Breast epithelium (tissue), 4 donors: ENCODE measurements at places on chromosomes 4 and X. TPM values are rescaled to one million over a fixed set of nuclear protein-coding genes. Genes with fewer than 3 reads are reported as not detected.
A peak's percentile ranks its signal among the peaks of the same experiment; 100 is the strongest.

The POLN gene
- 4.7 TPM for total RNA-seq

- no peaks in the 10 kb centered on the region for H3K27me3 ChIP-seq
- peak overlapping the region; percentile 94 for H3K27ac ChIP-seq
- H3K4me1 ChIP-seq, result no peaks in the 10 kb centered on the region
Observed at GRCh38 chr4:81470456-81471297, 1.0 kb downstream of the RASGEF1B start.

The FDCSP gene
- total RNA-seq, result 13.4 TPM

GRCh38 chr4:2059046-2059725 lies at the start of gene NAT8L:
Gene NAT8L, plus strand, starts transcription at chr4:2059327. Its CDS starts 185 bp downstream, at chr4:2059512.
- H3K36me3 ChIP-seq, result no peaks in the 10 kb centered on the region
- no peak for DNase-seq
- H3K4me1 ChIP-seq, result peaks cover 2% of the 10 kb centered on the region
- peak within 1 kb of the TSS; percentile 70 for H3K4me3 ChIP-seq
- H3K27ac ChIP-seq, result no peak within 1 kb of the TSS

The NPNT gene
- 1.4 TPM for total RNA-seq

- no peaks in the 10 kb centered on the region for H3K36me3 ChIP-seq
- no peaks in the 10 kb centered on the region for H3K4me1 ChIP-seq
- H3K4me3 ChIP-seq, result no peak overlapping the region
- H3K27ac ChIP-seq, result no peak overlapping the region
- no peak for DNase-seq
Observed at GRCh38 chr4:22635692-22636091, 57.0 kb upstream of the GBA3 start.

The MAGEB17 gene
- total RNA-seq, result not detected

The MCF2 gene
- total RNA-seq, result not detected
